NCI-H1694 treated with DMSO at 0.1 percent for 48 hours (cell line): ENCODE measurements at places on chromosomes 7 and 10.

DNA sequence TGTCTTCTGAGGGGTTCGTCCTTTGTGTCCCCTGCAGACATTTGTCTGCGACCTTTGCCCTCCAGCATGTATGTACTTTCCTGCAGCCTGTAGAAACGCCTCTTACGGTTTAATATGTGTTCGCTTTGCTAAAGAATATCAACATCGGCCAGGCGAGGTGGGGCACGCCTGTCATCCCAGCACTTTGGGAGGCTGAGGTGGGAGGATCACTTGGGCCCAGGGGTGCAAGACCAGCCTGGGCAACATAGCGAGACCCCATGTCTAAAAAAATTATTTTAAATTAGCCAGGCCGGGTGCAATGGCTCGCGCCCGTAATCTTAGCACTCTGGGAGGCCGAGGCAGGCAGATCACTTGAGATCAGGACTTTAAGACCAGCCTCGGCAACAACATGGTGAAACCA lies 15.5 kb downstream of the ALKBH4 start:
- no peak for DNase-seq

DNA sequence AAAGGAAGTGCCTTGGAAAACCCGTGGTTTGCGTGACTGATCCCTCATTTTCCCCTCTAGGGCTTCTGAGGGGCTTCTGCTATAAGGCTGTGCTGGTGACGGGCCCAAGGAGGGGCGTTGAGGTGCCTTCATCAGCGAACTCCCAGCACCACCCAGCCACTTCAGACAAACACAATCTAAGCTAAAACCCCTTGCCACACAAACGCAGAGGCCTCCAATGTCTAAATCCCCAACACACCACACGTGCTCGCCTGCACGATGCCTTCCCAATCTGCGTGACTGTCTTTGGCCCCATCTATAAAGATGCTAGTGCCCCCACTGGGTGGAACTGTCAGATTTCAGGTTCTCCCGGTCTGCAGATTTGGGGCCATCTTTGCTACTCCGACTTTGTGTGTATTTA lies 4.1 kb upstream of the GAD2 start:
- DNase-seq, result no peak

DNA sequence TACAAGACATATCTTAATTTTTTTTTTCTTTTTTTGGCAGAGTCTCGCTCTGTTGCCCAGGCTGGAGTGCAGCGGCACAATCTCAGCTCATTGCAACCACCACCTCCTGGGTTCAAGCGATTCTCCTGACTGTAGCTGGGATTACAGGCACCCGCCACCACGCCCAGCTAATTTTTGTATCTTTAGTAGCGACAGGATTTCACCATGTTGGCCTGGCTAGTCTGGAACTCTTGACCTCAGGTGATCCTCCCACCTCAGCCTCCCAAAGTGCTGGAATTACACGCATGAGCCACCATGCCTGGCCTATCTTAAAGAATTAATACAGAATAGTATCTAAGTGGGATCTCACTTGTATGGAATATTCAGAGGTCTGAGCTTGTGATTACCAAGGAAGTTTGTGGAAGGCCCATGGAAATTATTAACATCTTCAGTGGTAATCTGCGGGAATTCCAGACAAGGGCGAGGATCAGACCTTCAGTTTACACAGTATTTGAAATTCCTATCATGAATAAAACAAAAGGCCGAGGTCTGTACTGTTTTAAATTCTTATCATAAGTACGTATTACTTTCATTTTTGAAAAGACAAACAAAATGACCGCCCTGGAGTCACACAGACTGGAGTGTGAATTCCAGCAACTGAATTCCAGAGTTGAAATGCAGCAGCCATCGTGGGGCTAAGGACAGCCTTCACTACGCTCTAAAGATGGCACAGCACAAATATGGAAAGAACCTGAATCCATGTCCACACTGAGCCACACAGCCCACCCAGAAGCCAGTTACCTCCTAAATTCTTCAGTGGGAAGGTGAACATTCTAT lies 16.7 kb downstream of the GPRIN2 start:
- no peak for DNase-seq

DNA sequence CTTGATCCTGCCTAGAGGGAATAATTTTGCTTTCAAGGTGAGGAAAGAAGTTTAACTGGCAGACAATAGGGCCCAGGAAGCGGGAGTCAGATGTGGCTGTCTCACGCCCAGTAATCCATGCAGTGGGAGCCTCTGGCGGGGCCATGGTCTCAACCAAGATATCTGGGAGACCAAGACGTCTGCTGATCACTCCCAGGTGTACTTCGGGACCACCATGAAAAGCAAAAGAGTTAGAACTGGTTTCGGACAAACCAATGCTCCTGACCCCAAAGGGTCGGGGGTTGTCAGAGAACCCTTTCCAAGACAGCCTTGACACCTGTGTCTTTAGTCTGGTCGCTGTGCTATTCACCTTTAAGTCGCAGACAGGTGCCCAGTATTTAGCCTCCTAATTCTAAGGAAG lies 256.9 kb upstream of the MBL2 start:
- DNase-seq, result no peak
